ENCODE measurements at places on chromosomes 12 and 14. TPM values are rescaled to one million over a fixed set of nuclear protein-coding genes. Genes with fewer than 3 reads are reported as not detected.

GRCh38 chr14:32472512-32473463 is 143.7 kb downstream of the AKAP6 start:
- DNase-seq = no peak

GRCh38 chr14:28570391-28570790 is 196.2 kb upstream of the FOXG1 start:
- no peak for DNase-seq

DNA sequence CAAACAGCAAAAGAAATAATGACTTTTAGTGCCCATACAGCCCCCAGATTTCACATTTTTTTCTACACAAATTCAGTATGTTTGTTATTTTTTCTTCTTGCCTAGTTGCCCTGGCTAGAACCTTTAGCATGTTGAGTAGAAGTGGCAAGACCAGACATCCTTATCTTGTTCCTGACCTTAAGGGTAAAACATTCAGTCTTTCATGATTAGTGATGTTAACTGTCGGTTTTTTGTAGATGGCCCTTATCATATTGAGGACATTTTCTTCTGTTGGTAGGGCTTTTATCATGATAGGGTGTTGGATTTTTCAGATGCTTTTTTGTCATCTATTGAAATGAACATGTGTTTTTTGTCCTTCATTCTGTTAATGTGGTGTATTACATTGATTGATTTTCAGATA is 17.1 kb downstream of the IRAK3 start:
- no peak for DNase-seq

The NOC4L gene
- total RNA-seq = 9.5 TPM

Measured in pancreas (tissue), 10 donors.